ENCODE measurements at places on chromosomes 12 and 14.
A peak's percentile ranks its signal among the peaks of the same experiment; 100 is the strongest.

- no peak for DNase-seq
Observed at GRCh38 chr12:32970465-32971110, 74.0 kb upstream of the PKP2 start.

GRCh38 chr12:21662122-21662792 lies 4.6 kb upstream of the LDHB start:
- DNase-seq, result no peak

- peak; percentile 27 for DNase-seq
Observed at GRCh38 chr12:32273712-32274111, 125.6 kb upstream of the FGD4 start.

- no peak for DNase-seq
Observed at GRCh38 chr14:97058074-97058467, 260.9 kb downstream of the VRK1 start.

GRCh38 chr12:3456809-3457208 lies 34.2 kb upstream of the PRMT8 start:
- no peak for DNase-seq

DNA sequence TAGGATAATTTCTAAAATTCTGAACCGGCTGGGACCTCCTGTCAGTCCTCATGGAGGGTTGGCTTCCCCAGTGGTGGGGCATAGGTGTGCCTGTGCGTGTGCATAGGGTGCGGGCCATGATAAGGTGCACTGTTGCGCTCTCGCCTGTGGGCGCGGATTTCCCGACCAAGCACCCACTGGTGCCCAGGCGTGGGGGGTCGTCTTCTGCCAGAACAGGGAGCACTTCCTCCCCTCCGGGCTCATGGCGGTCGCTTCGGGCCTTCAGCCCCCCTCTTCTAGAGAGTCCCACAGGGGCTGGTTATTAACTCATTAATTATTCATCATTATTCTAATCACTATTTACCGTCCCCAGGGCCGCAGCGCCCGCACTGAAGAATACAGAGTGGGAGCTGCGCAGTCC lies 2.8 kb downstream of the C1QL4 start:
- DNase-seq, result no peak

DNA sequence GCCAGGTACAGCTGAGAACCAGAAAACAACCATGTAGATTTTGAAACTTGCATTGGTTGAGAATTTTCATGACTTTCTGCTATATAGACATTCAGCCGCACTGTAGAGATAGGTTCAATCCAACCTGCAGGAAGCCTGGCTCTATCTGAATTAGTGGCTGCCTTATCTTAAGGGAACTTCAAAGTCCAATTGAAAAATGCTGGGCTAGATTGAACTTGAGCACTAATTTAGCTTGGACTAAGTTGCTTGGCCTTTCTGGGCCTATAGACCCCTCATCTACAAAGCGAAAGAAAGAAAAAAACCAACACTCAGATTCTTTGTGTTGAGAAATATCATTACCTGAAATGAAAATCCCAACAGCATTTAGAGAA lies 332.4 kb downstream of the NUAK1 start:
- DNase-seq, result no peak

- DNase-seq, result no peak
Observed at GRCh38 chr14:92729634-92730358, 18.6 kb downstream of the LGMN start.

DNA sequence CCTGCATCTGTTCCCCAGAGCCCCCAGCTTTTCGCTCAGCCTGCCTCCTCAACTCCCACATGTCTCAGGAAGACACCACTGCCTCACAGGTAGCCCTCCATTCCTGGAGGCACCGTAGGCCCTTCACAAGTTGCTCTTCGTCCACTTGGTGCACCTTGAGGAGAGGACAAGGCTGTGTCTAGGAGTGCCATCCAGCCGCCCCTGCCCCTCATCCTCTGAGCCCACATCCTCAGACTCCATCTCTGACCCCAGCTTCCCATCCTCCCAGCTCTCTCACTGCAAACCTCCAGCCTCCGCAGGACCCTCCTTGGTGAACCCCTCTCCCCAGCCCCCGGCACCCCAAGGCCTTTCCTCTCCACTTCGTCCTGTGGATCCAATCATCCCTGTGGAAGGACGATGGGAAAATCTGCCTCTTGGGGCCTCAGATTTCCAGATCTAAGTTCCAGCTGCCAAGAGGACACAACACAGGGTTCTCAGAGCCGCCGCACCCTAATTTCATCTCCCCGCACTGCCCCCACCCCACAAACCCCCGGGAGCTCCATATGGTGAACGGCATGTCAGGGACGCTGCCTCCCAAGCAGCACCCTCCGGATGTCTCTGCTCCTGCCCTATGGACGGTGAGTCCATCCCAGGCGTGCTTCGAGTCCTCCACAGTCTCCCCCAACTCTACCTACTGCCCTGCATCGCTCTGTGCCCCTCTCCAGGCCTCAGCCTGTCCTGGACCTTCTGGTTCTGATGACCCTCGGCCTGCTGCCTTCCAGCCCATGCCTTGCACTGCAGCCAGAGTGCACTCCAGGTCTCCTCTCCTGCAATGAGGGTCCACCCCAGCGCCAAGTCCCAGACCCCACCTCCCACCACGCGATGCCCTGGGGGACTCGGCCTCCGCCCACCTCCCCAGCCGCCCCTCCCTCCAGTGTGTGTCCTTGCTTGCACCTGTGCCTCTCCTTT lies 314.1 kb upstream of the DIO3 start:
- no peak for DNase-seq

DNA sequence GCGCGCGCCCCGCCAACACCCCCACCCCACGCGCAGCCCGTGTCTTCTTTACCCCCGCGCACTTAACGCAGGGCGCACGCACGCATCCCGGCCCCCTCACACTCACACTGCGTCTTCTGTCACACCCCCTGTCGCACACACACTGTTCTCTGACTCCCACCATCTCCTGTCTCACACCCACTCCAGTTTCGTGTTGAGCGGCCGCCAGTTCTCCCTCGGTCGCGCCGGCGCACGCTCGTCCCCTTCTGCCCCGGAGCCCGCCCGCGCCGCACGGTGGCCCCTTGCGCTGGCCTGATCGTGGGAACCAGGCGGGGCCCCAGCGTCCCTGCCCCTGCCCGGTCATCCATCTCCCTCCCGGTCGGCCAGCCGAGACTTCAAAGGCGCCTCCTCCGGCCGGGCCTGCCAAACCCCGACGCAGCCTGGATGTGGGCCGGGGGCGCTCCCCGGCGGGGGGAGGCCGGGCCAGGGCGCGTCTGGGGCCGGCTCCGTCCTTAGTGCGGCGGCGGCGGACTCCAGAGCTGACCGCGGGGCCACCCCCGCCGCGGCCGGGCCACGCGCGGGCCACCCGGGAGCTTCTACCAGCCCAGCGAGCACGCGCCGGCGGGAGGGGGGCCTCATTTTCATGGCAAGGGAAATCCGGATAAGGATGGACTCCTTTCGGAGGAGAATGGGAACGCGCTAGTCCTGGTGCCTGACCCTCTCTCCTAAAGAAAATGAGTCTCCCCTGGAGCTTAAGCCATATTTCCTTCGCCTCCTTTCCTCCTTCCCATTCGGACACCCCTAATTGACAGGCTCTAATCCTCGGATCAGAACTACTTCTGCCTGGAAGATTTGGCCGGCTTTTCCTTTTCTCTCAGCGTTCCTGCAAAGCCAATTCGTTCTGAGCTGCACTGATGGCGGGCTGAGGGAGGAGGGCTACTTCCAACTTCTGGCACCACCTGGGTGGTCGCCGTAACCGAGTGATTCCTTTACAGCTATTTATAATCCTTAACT lies 82.0 kb upstream of the HMGA2 start:
- no peak for DNase-seq

- no peak for DNase-seq
Observed at GRCh38 chr14:83974647-83975163, 1555.2 kb upstream of the FLRT2 start.

GRCh38 chr12:90909069-90909770 lies 45.8 kb downstream of the CCER1 start:
- DNase-seq, result no peak

DNA sequence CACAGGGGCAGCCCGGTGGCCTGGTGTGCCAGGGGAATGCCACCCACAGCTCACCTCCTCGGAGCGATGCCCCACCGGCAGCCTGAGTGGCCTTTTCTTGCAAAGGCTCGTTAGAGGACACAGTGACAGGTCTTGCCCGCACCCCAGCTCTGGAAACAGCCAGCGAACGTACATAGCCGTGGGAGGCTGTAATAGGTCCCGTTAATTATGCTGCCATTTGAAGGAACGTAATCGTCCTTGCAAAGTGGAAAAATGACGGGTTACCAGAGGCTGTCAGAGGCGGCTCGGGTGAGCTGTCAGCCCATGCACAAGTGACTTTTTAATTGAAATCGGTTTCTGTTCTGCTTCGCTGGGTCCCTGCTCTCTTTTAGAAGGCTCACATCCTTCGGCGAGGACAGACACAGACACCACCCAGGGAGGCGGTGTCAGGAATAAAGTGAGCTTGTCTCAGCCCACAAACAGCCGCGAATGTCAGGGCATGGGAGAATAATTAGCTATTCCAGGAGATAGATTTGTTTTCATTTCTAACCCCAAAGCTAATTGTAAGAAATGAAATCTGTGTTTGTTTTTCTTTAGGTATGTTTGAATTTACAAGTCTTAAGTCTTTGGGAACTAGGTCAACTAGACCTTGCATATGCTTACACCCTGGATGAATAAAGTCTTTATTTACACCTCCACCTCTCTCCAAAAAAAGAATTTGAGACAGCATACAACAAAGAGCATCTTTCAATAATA lies 77.2 kb upstream of the RFLNA start:
- no peak for DNase-seq

DNA sequence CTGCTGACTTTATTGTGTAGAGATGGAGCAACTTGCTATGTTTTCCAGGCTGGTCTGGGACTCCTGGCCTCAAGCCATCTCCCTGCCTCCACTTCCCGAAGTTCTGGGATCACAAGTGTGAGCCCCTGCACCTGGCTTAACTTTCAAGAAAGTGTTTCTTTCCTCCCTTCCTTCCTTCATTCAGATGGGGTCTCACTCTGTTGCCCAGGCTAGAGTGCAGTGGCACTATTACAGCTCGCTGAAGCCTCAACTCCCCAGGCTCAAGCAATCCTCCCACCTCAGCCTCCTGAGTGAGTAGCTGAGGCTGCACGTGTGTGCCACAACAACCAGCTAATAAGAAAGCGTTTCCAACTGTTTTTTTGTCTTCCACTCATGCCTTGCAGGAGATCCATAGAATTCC lies 185.6 kb upstream of the AMIGO2 start:
- no peak for DNase-seq

GRCh38 chr14:75549169-75549568 lies 26.9 kb downstream of the BATF start:
- no peak for DNase-seq

GRCh38 chr14:77505031-77505430 lies 6.4 kb upstream of the ISM2 start:
- DNase-seq, result no peak

- no peak for DNase-seq
Observed at GRCh38 chr14:89858089-89858488, 96.4 kb downstream of the EFCAB11 start.

- no peak for DNase-seq
Observed at GRCh38 chr14:36091096-36091495, 85.4 kb downstream of the PTCSC3 start.

DNA sequence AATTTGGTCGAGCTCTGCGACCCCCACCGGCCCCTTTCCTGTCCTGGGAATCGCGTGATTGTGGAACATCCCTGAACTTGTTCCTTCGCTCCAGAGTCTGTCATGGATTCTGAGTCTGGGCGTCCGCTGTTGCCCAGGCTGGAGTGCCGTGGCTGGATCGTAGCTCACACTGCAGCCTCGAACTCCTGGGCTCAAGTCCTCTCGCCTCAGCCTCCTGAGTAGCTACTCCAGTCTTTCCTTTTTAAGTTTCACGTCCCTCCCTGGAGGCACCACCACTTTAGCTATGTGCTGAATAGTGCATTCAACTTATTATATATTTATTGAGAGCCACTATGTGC lies 698 bp downstream of the ACOT6 start:
- DNase-seq, result no peak

GRCh38 chr12:46020768-46021167 lies 30.4 kb upstream of the SCAF11 start:
- DNase-seq, result no peak

DNA sequence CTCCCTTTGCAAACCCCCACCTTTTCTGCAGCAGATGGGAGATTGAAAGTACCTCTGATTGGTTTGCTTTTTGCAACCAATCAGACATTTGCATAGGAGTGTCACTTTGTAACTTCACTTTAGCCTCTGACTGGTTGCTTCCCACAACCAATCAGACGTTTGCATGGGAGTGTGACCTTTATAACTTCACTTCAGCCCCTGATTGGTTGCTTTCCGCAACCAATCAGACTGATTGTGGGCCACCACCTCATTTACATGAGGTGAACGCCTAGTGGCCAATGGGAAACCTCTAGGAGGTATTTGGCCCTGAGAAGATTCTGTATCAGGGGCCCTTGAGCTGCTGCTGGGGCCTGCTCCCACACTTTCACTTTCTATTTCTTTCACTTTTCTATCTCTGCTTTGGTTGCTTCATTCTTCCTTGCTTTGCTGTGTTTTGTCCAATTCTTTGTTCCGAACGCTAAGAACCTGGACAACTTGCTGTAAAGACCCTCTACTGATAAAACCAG lies 106.0 kb upstream of the PRICKLE1 start:
- no peak for DNase-seq

GRCh38 chr12:26077915-26078702 lies 46.7 kb downstream of the BHLHE41 start:
- DNase-seq, result no peak

DNA sequence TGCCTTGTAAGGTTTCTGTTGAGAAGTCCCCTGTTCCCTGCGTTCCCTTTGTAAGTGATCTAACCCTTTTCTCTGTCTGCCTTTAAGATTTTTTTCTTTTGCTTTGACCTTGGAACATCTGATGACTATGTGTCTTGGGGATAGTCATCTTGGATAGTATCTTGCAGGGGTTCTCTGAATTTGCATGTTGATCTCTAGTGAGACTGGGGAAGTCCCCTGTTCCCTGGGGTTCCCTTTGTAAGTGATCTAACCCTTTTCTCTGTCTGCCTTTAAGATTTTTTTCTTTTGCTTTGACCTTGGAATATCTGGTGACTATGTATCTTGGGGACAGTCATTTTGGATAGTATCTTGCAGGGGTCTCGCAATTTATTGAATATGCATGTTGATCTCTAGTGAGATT lies 38.2 kb upstream of the TMX1 start:
- no peak for DNase-seq

GRCh38 chr14:98169170-98169587 lies 1102.8 kb downstream of the BCL11B start:
- no peak for DNase-seq

DNA sequence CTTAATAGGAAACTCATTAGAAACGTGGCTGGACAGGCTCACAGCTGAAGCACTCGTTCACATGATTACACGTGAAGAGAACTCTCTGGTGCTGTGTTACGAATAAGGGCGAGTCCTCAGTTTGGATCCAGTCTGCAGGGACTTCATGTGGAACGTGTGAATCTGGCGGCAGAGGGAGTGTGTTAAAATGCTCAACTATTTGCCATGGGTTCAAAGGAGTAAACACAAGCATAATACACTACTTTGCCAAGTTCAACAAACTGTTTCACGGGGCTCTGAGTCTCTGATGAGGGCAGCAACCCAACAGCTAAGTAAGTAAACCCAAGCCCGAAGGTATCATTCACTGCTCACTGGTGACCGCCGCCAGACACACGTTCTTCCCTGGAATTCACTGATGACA lies 42.4 kb downstream of the NUAK1 start:
- no peak for DNase-seq
